Activated CD4-positive, alpha-beta T cell treated with anti-CD3 and anti-CD28 coated beads, Interleukin-2, amount 50 U/mL, for 4 hours (primary cell): ENCODE measurements at places on chromosomes 3 and 15.

- no peak for DNase-seq
Observed at GRCh38 chr3:60176614-60177013, 1074.6 kb downstream of the FHIT start.

DNA sequence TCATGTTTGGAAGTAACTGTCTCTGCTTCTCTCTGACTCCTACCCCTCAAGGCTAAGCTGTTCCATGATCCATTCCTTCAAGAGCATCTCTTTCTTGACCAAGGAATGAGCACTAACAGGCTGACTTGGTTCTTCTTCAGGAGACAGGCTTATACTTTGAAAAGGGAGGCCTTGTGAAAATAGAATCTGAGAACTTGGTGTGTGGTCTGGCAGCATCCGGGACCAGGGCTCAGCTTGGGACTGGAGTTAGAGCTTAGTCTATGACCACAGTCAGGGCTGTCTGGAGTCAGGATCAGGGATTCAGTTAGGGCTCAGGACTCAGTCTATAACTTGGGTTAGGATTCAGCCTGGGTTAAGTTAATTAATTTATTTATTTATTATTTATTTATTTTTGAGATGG, 44.9 kb upstream of the SLC6A6 start:
- DNase-seq, result no peak

GRCh38 chr15:41671656-41672648, 11.7 kb downstream of the MGA start:
- no peak for DNase-seq

DNA sequence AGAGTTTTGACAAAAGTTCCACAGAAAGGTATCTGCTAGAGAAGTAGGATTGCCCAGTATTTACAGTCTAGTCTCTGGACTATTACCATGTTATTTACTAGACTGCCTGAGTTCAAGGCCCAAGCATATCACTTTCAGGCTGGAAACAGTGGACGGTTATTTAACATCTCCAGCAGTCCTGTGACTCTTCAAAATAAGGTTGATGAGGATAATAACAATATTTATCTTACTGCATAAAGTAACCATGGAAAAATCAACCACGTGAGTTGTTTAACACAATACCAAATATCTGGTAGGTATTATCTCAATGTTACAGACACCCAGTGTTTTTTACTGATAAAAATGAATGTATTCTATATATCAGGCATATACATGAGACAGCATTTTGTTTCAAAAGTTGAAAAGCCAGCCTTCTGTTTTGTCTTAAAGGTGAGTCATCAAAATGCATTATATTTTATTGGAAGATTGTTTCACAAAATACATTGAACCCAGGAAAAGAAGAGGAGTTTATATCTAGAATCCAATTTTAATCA, 535.8 kb downstream of the TBL1XR1 start:
- no peak for DNase-seq
